ENCODE measurements at places on chromosomes 2 and 18.

DNA sequence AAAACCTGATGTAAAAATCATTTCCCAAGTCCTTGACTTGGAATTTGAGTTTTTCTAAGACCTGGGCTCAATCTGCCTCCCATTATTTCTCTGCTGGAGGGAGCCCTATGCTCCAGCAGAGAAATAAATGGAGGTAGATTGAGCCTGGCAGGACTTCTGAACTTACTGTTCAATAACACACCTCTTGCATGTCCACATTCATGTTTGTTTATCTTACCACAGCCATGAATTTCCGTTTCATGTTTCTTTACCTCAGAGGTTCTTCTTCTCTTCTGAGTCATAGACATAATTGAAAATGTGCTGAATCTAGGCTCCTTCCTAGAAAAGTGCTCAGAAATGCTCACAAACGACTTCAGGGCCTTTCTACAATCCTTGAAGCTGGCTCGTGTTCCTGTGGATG is 170.8 kb downstream of the PMAIP1 start:
- DNase-seq: no peak

- DNase-seq: no peak
These were observed 3.1 kb upstream of the MSGN1 start for GRCh38 chr2:17813010-17813741.

DNA sequence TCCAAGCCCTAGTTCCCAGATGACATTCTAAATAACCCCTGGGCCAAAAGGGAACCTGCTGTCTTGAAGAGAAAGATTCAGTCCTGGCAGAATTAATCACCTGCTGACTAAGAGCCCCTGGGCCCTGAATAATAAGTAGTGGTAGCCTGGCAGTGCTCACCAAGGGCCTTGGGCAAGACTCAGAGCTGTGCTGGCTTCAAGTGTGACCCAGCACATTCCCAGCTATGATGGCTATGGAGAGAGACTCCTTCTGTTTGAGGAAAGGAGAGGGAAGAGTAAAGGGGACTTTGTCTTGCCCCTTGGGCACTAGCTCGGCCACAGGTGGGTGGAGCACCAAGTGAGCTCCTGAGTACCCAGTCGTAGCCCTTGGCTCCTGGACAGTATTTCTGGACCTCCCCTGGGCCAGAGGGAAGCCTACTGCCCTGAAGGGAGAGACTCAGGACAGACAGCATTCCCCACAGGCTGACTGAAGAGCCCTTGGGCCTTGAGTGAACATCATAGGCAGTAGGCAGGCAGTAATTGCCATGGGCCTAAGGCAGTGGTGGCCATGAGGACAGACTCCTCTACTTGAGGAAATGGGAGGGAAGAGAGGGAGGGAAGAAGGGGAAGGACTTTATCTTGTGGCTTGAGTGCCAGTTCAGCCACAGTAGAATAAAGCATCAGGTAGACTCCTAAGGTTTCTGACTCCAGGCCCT is 40.0 kb upstream of the INPP4A start:
- DNase-seq: no peak

GRCh38 chr18:7793100-7793499 is 226.0 kb downstream of the PTPRM start:
- DNase-seq: no peak

GRCh38 chr18:33802955-33803354 is 224.9 kb downstream of the ASXL3 start:
- peak; percentile 100 for DNase-seq
